ENCODE measurements at places on chromosomes 7 and 10. TPM values are rescaled to one million over a fixed set of nuclear protein-coding genes. Genes with fewer than 3 reads are reported as not detected.

DNA sequence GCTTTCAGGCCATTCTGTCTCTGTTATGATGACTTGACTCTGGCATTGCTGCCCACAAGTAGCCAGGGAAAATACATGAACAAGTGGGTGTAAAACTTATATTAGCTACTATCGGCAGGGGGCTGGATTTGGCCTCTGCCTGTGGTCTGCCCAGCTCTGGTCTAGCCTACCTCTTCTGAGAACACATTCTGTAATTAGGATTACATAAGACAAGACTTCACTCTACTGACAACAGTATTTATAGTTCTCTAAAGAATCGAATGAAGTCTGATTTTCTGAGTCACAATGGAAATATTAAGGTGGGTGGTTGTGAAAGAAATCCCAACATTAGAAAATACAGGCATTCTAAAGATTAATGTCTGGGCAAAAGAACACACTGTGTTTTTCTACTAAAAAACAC lies 55.5 kb downstream of the DLD start:
- H3K27ac ChIP-seq = peak overlapping the region; percentile 35

GRCh38 chr10:60414877-60415585 lies 25.4 kb upstream of the ANK3 start:
- H3K27me3 ChIP-seq = no peaks in the 10 kb centered on the region
- peak overlapping the region; percentile 46 for H3K27ac ChIP-seq
- peaks cover 29% of the 10 kb centered on the region for H3K4me1 ChIP-seq
- no peak overlapping the region for H3K4me3 ChIP-seq
- DNase-seq = peak; percentile 77
- H3K36me3 ChIP-seq = no peaks in the 10 kb centered on the region

DNA sequence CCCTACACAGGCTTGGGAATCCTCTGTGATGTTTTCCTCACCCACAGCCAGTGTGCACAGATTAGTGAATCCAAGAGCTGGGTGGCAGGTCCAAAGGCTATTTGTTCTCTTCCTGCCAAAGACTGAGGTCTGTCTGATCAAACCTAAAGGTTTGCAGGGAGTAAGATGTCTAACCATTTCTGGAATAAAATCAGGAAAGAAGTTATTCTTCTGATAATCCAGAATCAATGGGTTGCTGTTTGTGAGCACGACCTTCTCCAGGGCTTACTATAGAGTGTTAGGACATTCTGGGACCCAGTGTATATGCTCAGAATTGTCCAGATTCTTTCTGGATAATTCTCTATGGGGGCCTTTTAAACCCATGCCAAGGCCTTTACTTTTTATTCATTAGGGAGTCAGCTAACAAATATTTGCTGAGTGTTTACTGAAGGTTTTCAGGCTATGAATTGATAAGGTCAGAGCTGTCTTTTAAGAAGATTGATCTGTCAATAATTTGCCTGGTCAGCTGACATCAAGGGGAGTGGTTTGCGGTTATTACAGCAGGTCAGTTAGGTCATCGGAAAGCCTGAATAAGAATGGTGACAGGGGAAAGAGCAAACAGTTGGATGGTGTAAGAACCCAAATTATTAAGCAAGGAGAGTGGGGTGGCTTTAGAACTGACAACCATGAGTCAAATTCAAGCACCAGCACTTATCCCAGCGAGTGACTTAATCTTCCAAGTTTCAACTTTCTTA lies 7.5 kb upstream of the TECTB start:
- DNase-seq = peak; percentile 60
- H3K36me3 ChIP-seq = no peaks in the 10 kb centered on the region
- H3K4me1 ChIP-seq = peaks cover 54% of the 10 kb centered on the region
- H3K27me3 ChIP-seq = no peaks in the 10 kb centered on the region
- peak overlapping the region; percentile 87 for H3K27ac ChIP-seq

DNA sequence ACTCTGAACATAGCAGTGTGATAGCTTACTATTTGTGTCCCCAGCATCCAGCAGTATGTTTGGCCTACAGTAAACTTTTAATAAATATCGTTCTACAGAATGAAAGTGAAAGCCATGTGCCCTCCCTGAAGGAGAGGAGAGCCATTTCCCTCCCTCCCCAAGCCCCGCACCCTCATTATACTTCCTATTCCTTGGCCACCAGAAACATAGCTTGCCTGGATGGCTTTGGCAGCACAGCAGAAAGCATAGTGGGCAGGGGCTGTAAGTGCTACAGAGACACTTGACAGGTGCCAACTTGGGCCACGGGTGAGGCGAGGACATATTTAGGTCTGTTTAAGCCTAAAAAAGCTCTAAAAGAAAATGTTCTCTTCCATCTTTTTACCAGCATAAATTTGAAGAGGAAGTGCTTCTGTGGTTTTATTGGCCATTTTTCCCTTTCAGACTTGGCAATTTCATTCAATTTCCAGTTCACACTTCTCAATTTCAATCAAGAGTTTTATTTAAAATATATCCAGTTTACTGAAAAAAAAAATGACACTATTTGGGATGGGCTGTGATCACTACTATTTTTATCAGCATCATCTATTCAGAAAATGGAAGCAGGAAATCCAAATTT lies 12.7 kb downstream of the HHEX start:
- H3K4me1 ChIP-seq = peaks cover 16% of the 10 kb centered on the region
- DNase-seq = no peak
- H3K27ac ChIP-seq = no peak overlapping the region
- H3K4me3 ChIP-seq = no peak overlapping the region

GRCh38 chr10:11887381-11888227 lies 64.4 kb downstream of the PROSER2 start:
- H3K27ac ChIP-seq = no peak overlapping the region
- H3K36me3 ChIP-seq = no peaks in the 10 kb centered on the region
- H3K4me3 ChIP-seq = no peak overlapping the region
- no peak for DNase-seq
- no peaks in the 10 kb centered on the region for H3K27me3 ChIP-seq

GRCh38 chr10:11145495-11145855 lies 127.8 kb downstream of the CELF2 start:
- peaks cover 16% of the 10 kb centered on the region for H3K4me1 ChIP-seq
- no peaks in the 10 kb centered on the region for H3K27me3 ChIP-seq
- H3K4me3 ChIP-seq = no peak overlapping the region

DNA sequence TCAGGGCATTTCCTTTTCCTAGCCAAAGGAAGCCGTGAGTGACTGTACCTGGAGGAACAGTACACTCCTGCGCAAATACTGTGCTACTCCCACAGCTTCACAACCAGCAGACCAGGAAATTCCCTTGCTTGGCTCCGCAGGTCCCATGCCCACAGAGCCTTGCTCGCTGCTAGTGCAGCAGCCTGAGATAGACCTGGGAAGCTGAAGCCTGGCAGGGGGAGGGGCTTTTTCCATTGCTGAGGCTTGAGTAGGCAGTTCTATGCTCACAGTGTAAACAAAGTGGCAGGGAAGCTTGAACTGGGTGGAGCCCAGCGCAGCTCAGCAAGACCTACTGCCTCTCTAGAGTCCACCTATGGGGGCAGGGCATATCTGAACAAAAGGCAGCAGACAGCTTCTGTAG lies 291.2 kb downstream of the HGF start:
- no peaks in the 10 kb centered on the region for H3K27me3 ChIP-seq
- H3K4me3 ChIP-seq = no peak overlapping the region
- DNase-seq = peak; percentile 65
- peaks cover 8% of the 10 kb centered on the region for H3K4me1 ChIP-seq
- H3K27ac ChIP-seq = no peak overlapping the region

DNA sequence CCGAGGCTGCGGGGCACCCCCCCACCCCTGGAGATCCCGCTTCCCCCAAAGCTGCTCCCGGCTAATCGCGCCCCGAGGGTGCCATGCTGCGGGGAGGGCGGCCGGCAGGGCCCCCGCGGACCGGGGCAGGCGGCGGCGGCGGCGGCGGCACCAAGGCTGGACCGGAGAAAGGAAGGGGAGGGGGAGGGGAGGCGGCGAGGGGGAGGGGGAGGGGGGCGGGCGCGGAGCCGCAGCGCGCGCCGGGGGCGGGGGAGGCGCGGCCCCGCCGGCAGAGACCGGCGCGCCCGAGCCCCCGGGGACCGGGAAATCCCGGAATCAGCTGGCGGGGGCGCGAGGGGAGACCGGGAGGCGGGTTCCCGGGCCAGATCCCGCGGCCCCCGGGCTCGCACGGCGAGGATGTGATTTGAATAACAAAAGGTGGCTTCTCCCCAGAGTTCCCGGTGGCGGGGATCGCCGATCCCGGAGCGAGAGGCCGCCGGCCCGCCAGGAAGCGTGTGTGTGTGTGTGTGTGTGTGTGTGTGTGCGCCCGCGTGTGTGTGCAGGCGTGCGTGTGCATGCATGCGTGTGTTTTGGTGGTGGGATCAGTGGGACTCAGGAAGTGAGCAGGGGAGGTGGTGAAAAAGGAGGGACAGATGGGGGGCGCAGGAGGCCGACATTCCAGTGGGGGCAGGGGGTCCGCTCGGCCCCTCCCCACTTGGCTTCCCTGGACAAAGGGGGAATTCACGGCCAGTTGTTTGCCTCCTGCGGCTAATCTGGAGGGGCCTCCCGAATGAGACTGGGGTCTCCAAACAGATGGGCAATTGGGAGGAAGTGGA lies 99.5 kb downstream of the HIP1 start:
- peak overlapping the region; percentile 56 for H3K4me3 ChIP-seq
- H3K27me3 ChIP-seq = no peaks in the 10 kb centered on the region
- H3K36me3 ChIP-seq = no peaks in the 10 kb centered on the region
- H3K27ac ChIP-seq = peak overlapping the region; percentile 94
- DNase-seq = peak; percentile 48
- no peaks in the 10 kb centered on the region for H3K4me1 ChIP-seq

DNA sequence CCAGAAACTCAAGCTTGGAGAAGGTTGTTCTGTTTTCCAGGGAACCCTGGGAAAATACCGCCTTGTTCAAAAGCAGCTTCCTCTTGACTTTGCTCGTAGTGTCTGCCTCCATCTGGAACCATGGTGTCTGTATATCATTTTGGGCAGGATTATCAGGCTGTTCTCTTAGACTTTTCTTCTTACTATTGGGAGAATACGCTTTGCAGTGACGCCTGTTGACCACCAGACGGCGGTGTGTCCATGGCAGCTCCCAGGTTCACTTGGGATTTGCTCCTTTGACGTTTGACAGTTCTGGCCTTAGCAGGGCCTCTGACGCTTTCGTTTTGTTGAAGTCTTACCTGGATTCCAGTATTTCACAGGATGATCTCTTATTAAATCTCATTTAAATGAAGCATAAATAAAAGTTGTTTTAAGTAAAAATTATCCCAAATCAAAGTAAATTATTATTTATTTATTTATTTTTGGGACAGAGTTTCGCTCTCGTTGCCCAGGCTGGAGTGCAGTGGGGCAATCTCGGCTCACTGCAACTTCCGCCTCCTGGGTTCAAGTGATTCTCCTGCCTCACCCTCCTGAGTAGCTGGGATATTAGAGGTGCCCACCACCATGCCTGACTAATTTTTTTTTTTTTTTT lies 41.8 kb upstream of the GJD4 start:
- peak; percentile 65 for DNase-seq
- no peak overlapping the region for H3K4me3 ChIP-seq
- no peaks in the 10 kb centered on the region for H3K4me1 ChIP-seq
- no peaks in the 10 kb centered on the region for H3K27me3 ChIP-seq
- no peak overlapping the region for H3K27ac ChIP-seq
- H3K36me3 ChIP-seq = peaks cover 3% of the 10 kb centered on the region

- H3K27me3 ChIP-seq = peaks cover 4% of the 10 kb centered on the region
- H3K36me3 ChIP-seq = no peaks in the 10 kb centered on the region
- peaks cover 4% of the 10 kb centered on the region for H3K4me1 ChIP-seq
- H3K4me3 ChIP-seq = no peak overlapping the region
Observed at GRCh38 chr10:89213191-89213808, 6.2 kb upstream of the CH25H start.

The EBLN1 gene
- total RNA-seq = not detected

The SYT15 gene
- 0.60 TPM for total RNA-seq

The C10orf105 gene
- total RNA-seq = not detected

The CALN1 gene
- not detected for total RNA-seq

The SLC13A1 gene
- not detected for total RNA-seq

The PSPH gene
- 111 TPM for total RNA-seq

The LRRD1 gene
- not detected for total RNA-seq

All from Caco-2 (cell line).